Spinal cord (tissue), 10 donors: ENCODE measurements at places on chromosomes 7 and 10. TPM values are rescaled to one million over a fixed set of nuclear protein-coding genes. Genes with fewer than 3 reads are reported as not detected.

GRCh38 chr7:117750612-117751563 lies 122.4 kb downstream of the CTTNBP2 start:
- H3K27me3 ChIP-seq = no peaks in the 10 kb centered on the region
- H3K36me3 ChIP-seq = peaks cover 10% of the 10 kb centered on the region
- DNase-seq = no peak
- H3K27ac ChIP-seq = no peak overlapping the region
- no peaks in the 10 kb centered on the region for H3K4me1 ChIP-seq
- no peak overlapping the region for H3K4me3 ChIP-seq

GRCh38 chr7:95018021-95018420 lies 110.6 kb downstream of the PPP1R9A start:
- H3K27ac ChIP-seq = no peak overlapping the region
- no peaks in the 10 kb centered on the region for H3K4me1 ChIP-seq
- no peak overlapping the region for H3K4me3 ChIP-seq
- DNase-seq = no peak
- no peaks in the 10 kb centered on the region for H3K36me3 ChIP-seq

- no peaks in the 10 kb centered on the region for H3K27me3 ChIP-seq
- H3K36me3 ChIP-seq = no peaks in the 10 kb centered on the region
- no peaks in the 10 kb centered on the region for H3K4me1 ChIP-seq
- no peak overlapping the region for H3K27ac ChIP-seq
- DNase-seq = no peak
- no peak overlapping the region for H3K4me3 ChIP-seq
Observed at GRCh38 chr10:63421591-63421990, 44.2 kb downstream of the JMJD1C start.

DNA sequence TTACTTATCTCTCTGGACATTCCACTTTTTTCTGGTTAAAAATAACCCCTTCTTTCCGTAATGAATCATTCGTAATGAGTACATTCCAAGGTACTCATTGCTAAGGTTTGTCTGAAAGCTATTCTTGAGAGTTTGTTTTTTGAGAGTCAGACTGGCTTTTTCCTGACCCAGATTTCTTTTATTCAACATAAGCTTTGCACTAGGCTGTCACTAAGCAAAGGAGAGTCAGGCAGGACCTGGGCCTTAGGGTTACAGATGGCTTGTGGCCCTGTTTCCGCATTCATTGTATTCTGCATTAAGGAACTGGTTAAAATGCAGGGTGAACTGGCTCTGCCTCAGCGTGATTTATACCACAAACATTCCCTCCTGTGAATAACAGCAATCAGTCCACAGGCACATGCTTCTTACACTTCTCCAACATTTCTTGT lies 84.1 kb downstream of the POM121L12 start:
- no peak overlapping the region for H3K4me3 ChIP-seq
- no peaks in the 10 kb centered on the region for H3K27me3 ChIP-seq

- H3K4me3 ChIP-seq = no peak overlapping the region
- no peaks in the 10 kb centered on the region for H3K27me3 ChIP-seq
- no peak overlapping the region for H3K27ac ChIP-seq
- no peak for DNase-seq
- H3K36me3 ChIP-seq = no peaks in the 10 kb centered on the region
Observed at GRCh38 chr7:18708204-18708603, 212.7 kb downstream of the HDAC9 start.

- DNase-seq = no peak
- no peaks in the 10 kb centered on the region for H3K27me3 ChIP-seq
- H3K36me3 ChIP-seq = peaks cover 14% of the 10 kb centered on the region
- H3K27ac ChIP-seq = no peak overlapping the region
- H3K4me1 ChIP-seq = no peaks in the 10 kb centered on the region
- H3K4me3 ChIP-seq = no peak overlapping the region
Observed at GRCh38 chr10:75126277-75126676, 14.8 kb downstream of the SAMD8 start.

DNA sequence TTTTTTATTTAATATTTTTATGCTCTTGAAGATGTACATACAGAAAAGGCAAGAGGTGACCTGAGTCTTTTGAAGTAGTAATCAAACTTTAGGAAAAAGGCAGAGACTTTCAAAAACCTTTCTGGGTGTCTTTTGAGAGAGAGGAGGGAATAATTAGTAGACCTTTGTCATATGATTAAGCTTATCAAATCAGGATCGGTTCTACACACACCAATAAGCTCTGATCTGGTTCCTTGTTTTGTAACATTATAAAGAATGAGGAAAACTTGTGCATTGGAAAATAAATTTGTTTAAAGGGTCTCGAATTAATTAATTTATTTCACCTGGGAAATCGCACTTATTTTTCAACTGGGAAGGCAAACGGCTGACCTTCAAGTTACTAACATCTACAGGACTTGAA lies 11.9 kb downstream of the TWIST1 start:
- H3K36me3 ChIP-seq = no peaks in the 10 kb centered on the region
- H3K27ac ChIP-seq = no peak overlapping the region
- no peak for DNase-seq
- H3K4me1 ChIP-seq = peaks cover 24% of the 10 kb centered on the region
- no peak overlapping the region for H3K4me3 ChIP-seq
- H3K27me3 ChIP-seq = peaks cover 86% of the 10 kb centered on the region

DNA sequence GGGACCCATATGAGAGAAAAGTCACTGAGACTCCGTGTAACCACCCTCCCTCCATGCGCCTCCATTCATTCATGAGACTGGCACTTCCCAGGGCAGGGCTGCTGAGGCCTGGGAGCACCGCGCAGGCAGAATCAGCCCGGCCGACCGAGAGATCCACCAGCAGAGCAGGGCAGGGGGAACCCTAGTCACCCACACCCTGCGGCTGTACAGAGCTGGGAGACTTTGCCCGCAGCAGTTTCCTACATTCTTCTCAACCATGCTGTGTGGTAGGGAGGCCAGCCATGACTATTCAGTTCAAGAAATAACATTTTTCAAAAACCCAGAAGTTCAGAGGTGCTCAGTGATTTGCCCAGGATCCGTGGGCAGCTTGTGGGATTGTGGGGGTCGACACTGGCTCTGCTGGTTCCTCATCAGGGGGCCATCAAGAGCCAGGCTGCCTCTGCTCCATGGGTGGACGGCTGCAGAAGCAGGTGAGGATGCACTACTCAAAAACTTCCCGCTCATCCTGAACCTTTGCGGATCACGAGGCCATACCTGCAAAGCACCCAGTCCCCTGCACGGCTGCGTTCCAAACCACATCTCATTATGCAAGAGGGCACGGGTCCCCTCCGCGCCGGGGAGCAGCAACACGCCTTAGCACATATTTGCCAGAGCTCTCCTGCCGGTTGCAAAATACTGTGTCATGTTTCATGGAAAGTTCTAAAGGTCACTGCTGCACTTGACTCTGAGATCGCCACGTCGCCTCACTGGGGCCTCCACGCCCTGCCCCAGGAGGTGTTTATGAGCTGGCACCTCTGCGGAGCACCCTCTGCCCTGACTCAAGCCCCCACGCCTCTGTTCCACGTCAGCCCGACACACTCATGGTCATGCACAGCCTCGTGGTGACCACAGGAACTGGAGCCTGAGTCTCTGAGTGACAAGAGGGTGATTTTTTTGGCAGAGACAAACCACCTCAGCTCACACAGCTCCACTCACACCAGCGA lies 132.0 kb downstream of the PRKAG2 start:
- peaks cover 42% of the 10 kb centered on the region for H3K4me1 ChIP-seq
- H3K27me3 ChIP-seq = no peaks in the 10 kb centered on the region
- H3K36me3 ChIP-seq = no peaks in the 10 kb centered on the region
- DNase-seq = no peak

DNA sequence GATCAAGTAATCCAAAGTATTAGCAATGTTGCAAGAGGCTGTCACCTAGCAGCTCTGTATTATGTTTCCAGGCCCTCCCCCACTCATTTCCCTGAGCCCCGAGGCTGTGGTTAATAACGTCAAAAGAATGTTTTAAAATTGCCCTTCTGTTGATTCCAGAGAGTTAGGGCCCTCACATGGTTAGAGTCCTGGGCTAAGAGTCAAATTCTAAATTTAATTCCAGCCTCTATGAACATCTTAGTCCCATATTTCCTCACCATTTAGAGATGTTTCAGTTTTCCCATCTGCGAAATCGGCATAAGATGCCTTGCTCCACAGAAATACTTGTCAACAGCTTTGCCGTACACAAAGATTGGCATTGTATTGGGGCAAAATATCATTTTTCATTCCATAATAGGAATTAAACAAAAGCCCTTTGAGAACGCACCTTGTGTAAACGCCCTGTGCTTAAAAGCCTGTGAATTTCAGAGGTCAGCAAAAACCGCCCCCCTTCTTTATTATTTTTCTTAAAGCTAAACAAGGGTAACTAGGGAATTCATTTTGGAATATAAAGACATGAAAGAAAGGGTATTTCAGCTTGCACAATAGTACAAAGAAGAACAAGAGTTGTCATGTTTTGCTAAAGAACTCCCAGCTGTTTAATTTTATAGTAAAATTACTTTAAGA lies 135.8 kb downstream of the ARID5B start:
- no peaks in the 10 kb centered on the region for H3K4me1 ChIP-seq
- no peak overlapping the region for H3K4me3 ChIP-seq
- no peak overlapping the region for H3K27ac ChIP-seq

DNA sequence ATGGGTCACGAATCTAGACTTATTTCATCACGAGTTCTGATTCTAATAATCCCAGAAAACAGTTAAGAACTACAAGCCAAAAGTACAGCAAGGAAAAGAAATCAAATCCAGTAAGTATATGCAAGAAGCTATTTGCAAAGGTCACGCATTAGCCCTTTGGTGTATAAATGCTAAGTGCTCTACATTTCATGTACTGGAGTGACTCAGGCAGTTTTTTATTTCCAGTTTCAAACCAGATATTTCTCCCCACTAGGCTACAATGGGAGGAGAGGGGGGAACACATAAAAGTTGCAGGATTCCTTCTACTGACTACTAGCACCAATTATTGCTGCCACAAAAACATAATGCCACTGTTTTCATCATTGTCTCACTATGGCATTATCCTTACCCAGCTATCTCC lies 148.0 kb downstream of the NRCAM start:
- H3K27ac ChIP-seq = no peak overlapping the region
- no peak overlapping the region for H3K4me3 ChIP-seq
- no peaks in the 10 kb centered on the region for H3K36me3 ChIP-seq

GRCh38 chr7:156524818-156525597 lies 115.6 kb upstream of the RNF32 start:
- H3K4me3 ChIP-seq = no peak overlapping the region
- no peak for DNase-seq
- no peaks in the 10 kb centered on the region for H3K36me3 ChIP-seq
- H3K27ac ChIP-seq = no peak overlapping the region
- H3K27me3 ChIP-seq = no peaks in the 10 kb centered on the region

GRCh38 chr10:129049501-129049900 lies 417.5 kb upstream of the MGMT start:
- no peaks in the 10 kb centered on the region for H3K27me3 ChIP-seq
- no peak overlapping the region for H3K4me3 ChIP-seq
- DNase-seq = no peak
- no peaks in the 10 kb centered on the region for H3K36me3 ChIP-seq
- no peaks in the 10 kb centered on the region for H3K4me1 ChIP-seq
- no peak overlapping the region for H3K27ac ChIP-seq

- H3K4me3 ChIP-seq = no peak overlapping the region
- peaks cover 13% of the 10 kb centered on the region for H3K4me1 ChIP-seq
- H3K27ac ChIP-seq = no peak overlapping the region
- no peaks in the 10 kb centered on the region for H3K27me3 ChIP-seq
Observed at GRCh38 chr10:128709686-128710085, 583.5 kb upstream of the MKI67 start.

GRCh38 chr10:58641095-58641531 lies 128.4 kb downstream of the BICC1 start:
- DNase-seq = no peak
- no peaks in the 10 kb centered on the region for H3K27me3 ChIP-seq
- no peak overlapping the region for H3K4me3 ChIP-seq
- no peaks in the 10 kb centered on the region for H3K4me1 ChIP-seq

GRCh38 chr7:125526958-125527357 lies 597.3 kb upstream of the POT1 start:
- no peak overlapping the region for H3K4me3 ChIP-seq
- no peaks in the 10 kb centered on the region for H3K4me1 ChIP-seq
- no peak overlapping the region for H3K27ac ChIP-seq
- DNase-seq = no peak
- no peaks in the 10 kb centered on the region for H3K27me3 ChIP-seq
- H3K36me3 ChIP-seq = no peaks in the 10 kb centered on the region

GRCh38 chr10:10663622-10664021 lies 354.1 kb upstream of the CELF2 start:
- H3K27me3 ChIP-seq = no peaks in the 10 kb centered on the region
- H3K36me3 ChIP-seq = no peaks in the 10 kb centered on the region
- peak overlapping the region; percentile 73 for H3K27ac ChIP-seq
- peaks cover 7% of the 10 kb centered on the region for H3K4me1 ChIP-seq

- peaks cover 42% of the 10 kb centered on the region for H3K36me3 ChIP-seq
- H3K27ac ChIP-seq = no peak overlapping the region
- H3K4me3 ChIP-seq = no peak overlapping the region
- DNase-seq = no peak
- peaks cover 28% of the 10 kb centered on the region for H3K4me1 ChIP-seq
Observed at GRCh38 chr10:124547647-124548168, 86.1 kb downstream of the LHPP start.

DNA sequence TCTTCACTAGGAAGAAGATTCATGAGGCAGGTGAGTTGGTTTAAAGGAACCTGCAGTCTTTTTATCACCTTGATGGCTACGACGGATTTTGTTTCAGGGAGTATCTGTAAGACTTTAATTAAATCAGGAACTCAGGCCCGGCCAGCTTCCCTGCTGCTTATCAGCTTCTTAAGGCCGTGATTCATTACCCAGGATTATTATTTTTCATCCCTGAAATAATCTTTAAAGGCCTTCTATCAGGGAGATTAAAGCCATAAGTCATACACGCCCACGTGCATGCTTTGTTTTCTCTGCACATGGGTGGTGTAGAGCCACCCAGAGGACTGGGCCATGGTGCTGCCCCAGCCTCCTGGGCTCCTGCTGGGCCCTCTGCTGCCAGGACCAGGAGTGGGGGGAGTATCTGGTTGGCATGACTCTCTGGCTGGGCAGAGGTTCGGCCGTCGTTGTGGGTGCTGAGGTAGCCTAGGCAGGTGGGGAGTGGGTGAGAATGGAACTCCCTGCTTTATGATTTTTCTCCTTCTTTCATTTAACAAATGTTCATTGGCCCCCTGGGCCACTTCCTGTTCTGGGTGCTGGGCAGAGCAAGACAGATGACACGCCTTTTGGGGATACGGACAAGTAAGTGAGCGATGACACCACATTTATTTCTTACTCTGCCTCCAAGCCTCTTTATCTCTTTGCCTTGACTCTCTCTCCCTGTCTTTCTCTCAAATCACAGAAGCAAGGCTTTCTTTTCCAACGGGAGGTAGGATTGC lies 39.0 kb upstream of the PCBD1 start:
- no peaks in the 10 kb centered on the region for H3K27me3 ChIP-seq
- DNase-seq = no peak
- no peaks in the 10 kb centered on the region for H3K36me3 ChIP-seq
- peaks cover 23% of the 10 kb centered on the region for H3K4me1 ChIP-seq

Gene NPTX2
- 9.8 TPM for total RNA-seq

Gene NXPH1
- total RNA-seq = 60.7 TPM

Gene OLAH
- total RNA-seq = 0.79 TPM

Gene GDF10
- 6.6 TPM for total RNA-seq

Gene HHEX
- 6.8 TPM for total RNA-seq

Gene ZNF736
- total RNA-seq = 19.1 TPM

Gene ACTA2
- total RNA-seq = 97.2 TPM

Gene ENKUR
- 12.0 TPM for total RNA-seq
